ENCODE measurements at places on chromosomes 3 and 15. TPM values are rescaled to one million over a fixed set of nuclear protein-coding genes. Genes with fewer than 3 reads are reported as not detected.
A peak's percentile ranks its signal among the peaks of the same experiment; 100 is the strongest.

STARD9 gene
- 0.35 TPM for polyA plus RNA-seq

GRCh38 chr3:94070341-94070911 is 7.6 kb downstream of the NSUN3 start:
- DNase-seq = no peak

- DNase-seq = peak; percentile 93
Measured at GRCh38 chr15:82146990-82147461, 101.2 kb upstream of the MEX3B start.

AADAC gene
- polyA plus RNA-seq = not detected

- peak; percentile 85 for DNase-seq
Measured at GRCh38 chr3:172280406-172281051, 167.7 kb downstream of the GHSR start.

- no peak for DNase-seq
Measured at GRCh38 chr3:44048196-44048924, 193.3 kb upstream of the TOPAZ1 start.

All from foreskin keratinocyte (primary cell).